NCI-H1417 (cell line): ENCODE measurements at places on chromosomes 3 and 15.

DNA sequence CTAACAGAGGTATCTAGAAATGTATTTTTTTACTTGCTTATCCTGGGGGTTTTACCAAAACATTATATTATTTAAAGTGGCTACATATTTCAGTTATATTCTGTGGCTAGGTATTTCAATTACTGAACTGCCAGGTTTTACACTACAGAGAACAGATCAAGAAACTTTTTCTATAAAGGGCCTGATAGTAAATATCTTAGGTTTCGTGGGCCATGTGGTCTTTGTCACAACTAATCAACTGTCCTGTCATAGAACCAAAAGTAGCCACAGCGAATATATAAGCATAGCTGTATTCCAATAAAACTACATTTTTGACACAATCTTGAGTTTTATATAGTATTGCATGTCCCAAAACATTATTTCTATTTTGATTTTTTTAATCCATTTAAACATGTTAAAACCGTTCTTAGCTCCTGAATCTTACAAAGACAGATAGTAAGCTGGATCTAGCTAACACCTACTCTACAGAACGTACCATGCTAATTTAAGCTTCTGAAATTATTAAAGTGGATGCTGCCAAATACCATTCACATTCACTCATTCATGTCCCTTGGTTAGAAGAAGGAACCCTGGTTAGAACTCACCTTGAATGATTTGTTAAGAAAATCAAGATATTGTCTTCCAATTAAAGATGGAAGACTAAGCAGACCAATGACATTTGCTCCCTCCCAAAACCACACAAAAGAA, 118.2 kb upstream of the TGFBR2 start:
- no peak for DNase-seq

DNA sequence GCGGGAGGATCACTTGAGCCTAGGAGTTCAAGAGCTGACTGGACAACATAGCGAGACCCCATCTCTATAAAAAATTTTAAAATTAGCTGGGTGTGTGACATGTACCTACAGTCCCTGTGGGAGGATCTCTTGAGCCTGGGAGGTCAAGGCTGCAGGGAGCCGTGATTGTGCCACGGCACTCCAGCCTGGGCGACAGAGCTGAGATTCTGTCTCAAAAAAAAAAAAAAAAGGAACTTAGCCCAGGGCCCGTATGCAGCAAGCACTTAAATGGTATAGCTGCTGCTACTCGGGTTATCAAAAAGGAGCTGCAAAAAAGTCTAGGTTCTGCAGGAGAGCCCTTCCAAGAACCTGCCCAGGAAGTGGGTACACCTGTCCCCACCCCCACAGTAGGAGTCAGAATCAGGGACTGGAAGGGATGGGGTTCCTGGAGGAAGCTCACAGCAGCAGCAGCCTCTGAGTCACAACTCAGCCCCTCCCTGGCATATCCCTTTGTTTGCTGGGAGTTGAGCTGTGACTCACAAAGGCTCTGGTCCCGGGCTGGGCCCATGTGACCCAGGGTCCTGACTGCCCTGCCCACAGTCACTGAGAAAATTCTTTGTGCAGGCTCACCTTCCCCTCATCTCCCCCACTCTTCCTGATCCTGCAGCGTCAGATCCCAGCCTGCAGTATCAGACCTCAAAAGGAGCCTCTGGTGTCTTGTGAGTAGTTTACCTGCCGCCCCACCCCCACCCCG, at the start of gene SPATA12:
SPATA12 (plus strand) TSS at position 576 of the 733 bp plus-strand sequence. CDS start 13,031 bp downstream, outside the sequence.
- DNase-seq = peak; percentile 1

GRCh38 chr15:70906842-70907241, 14.2 kb downstream of the LRRC49 start:
- DNase-seq = no peak

DNA sequence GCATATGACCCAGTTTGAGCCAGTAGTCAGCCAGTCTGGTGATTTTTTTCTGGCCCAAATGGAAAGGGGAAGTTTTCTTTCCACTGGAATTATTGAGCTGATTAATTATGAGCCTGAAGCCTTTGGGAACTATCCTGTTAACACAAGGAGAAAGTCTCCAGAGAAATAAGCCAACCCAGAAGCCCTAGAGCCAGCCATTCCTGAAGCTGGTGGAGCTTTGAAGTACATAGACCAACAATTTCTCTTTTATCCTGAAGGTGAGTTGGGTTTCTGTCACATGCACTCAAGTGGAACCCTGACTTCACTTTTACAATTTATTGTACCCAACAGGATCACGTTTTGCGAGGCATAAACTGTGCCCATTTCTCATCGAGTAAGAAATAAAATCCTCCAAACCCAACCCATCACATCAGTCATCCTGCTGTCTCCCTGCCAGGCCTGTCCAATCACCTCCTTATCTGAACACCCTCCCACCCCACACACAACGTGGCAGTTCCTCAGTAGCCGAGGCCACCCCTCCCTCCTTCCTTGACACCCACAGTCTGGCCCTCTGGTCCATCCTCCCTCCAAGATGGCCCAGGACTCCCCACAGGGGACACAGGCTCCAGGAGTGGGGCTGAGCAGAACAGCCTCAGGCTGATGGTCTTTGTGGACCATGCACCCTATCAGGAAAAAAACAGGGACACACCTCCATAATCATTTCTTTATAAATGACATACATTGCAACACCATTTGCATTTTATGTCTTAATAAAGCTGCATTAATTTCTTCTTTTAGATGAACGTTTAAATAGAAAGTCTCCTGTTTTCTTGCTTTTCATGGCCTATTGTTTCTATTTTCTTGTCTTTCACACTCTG, 55.7 kb upstream of the GATA2 start:
- DNase-seq = no peak

DNA sequence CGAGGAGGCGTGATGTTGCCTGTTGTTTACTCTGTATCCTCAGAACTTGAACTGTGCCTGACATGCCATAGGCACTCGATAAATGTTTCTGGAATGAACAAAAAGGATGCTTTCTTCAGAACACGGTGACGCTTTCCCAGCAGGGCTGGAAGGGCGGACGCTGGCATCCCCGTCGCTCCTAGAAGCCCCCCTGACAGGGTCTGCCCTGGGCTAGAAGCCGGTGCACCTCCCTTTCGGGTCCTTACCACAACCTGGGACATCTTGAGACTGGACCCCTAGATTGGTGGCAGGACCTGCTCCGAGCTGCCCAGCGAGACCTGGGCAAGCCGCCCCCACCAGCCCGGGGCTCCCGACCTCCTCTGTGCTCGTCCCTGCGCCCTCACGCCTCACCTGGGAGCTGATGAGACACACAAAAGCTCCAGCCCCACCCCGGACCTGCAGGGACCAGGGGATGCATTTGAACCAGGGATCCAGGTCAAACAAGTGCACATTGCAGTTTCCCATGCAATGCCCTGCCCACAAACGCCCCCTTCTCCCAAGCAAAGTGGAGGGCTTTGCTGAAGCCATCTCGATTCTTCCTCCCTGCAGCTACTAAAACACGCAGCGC, 131.2 kb upstream of the MEF2A start:
- DNase-seq = peak; percentile 68

DNA sequence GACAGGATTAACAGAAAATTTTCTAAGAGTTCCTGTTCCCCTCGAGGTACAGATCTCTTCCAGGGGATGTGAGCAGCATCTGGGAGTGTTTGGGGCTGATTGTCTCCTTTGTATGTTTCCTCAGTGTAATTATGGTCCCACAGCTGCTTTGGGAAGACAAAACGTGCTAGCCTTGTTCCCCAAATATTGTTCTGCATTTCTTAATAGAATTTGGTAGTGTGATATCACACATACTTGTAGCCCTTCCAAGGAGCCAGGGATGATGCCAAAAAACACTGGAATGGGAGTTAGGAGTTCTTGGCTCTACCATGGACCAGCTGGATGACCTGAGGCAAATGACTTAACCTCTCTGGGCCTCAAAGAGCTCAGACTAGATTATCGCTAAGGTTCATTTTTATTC, 19.0 kb upstream of the AGBL1 start:
- DNase-seq = no peak

DNA sequence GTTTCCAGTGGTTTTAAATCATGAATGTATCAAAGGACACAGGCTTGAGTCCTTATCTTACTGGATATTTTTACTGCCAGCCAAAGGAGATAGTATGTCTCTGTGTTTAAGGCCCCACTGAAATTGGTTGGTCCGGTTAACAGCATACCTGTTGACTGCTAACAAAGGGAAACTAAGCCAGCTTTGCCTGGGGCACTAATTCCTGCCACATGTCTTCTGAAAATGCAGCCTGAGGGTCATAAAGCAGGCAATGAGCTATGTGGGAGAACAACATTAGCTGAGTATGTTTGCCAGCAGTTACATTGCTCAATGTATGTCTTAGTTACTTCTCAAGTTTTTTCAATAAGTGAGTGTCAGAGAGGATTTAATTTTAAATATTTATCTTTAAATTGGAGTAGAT, 12.4 kb downstream of the PLS1 start:
- no peak for DNase-seq

- no peak for DNase-seq
These were observed 2.3 kb upstream of the SHC4 start for GRCh38 chr15:48965972-48966371.

- no peak for DNase-seq
These were observed 710 bp downstream of the LRRC57 start for GRCh38 chr15:42547918-42548248.

DNA sequence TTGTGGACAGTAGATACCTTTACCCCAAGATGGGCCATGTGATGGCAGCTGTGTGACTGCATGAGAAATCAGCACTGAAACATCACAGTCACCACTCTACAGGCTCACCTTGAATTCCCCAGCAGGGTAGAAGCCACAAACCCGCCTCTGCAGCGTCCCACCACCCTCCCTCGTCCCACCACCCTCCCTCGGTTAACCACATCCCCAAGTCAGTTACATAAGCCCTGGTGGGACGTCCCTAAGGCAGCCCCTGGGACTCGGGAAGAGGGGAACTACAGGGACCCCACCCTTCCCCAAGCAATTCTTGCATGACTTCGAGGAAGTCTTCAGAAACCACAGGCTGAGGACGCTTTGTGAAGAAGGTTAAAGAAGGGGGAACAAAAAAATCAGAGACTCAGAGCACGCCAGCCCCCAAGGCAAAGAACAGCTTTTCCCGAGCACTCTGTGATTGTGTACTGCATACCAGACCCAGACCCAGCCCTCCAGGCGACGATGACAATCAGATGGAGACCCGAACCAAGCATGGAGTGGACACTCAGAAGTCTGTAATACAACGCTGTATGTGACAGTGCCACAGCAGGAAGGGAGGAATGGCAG, 60.5 kb downstream of the SH3BP5 start:
- DNase-seq = no peak

DNA sequence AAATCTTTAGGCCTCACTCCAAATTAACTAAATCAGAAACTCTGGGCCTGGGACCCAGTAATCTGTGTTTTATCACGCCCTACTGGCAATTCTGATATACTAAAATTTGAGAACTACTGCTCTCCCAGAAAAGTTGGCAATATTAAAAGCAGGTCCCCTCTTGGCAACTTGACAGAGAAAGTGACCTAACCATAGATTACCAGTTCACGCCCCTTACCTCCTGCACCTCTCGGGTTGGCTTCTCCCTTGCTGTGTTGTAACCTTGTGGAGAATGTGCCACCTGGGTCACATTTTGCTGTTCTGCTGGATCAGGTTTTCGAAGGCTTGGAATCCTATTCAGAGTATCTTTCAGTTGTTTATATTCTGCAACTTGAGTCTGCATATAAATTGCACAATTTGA, 59.1 kb downstream of the GOLIM4 start:
- no peak for DNase-seq

DNA sequence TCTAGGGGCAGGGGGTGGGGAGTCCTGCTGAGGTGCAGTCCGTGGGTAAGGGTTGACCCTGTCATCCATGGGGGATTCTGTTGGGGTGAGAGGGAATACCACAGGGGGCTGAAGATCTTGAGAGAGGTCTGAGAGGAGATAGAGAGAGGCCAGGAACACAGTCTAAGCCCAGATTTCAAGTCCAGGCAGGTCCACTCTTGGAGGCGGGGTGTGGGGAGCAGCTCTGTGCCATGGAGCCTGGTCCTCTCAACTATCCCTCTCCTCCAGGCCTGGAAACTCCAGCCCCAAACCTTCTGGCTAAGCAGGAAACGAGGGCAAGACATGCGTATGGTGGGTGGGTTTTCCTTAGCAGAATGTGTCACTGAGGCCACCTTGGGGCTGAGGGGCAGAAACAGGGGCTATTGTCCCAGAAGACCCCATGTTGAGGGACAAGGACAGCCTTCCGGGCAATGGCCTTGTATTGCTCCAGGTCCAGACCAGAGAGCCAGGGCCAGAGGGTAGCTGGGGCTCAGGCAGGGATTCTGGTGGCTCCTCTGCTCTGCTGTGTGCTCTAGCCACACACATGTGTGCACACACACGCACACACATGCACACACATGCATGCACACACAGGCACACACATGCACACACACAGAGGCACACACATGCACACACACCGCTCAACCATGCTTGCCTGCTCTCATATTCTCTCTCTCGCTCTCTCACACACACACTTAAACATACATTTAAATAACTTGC, 48.6 kb upstream of the MAGEF1 start:
- no peak for DNase-seq

- no peak for DNase-seq
These were observed 6.6 kb upstream of the ABHD6 start for GRCh38 chr3:58230876-58231552.

DNA sequence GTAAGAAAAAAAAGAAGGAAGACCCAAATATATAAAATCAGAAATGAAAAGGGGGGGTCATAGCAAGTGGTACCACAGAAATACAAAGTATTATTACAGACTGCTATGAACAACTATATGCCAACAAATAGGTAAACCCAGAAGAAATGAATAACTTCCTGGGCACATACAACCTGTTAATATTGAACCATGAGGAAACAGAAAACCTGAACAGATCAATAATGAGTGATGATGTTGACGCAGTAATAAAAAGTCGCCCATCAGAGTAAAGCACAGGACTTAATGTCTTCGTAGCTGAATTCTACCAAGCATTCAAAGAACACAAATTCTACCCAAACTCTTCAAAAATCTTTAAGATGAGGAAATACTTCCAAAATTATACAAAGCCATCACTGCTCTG, 921.6 kb upstream of the SEMA6D start:
- DNase-seq = no peak

- DNase-seq = no peak
These were observed 24.3 kb downstream of the SIAH2 start for GRCh38 chr3:150738688-150739087.

- DNase-seq = no peak
These were observed 6.8 kb upstream of the TRIM69 start for GRCh38 chr15:44729408-44730127.

- DNase-seq = no peak
These were observed 18.8 kb downstream of the EIF5A2 start for GRCh38 chr3:170889630-170890029.

GRCh38 chr15:49927189-49927861, 191.7 kb downstream of the ATP8B4 start:
- no peak for DNase-seq

- no peak for DNase-seq
These were observed 127.4 kb downstream of the UBE2E2 start for GRCh38 chr3:23330568-23330967.

GRCh38 chr15:76327191-76328105, 9.1 kb upstream of the ISL2 start:
- no peak for DNase-seq

- DNase-seq = no peak
These were observed 110.2 kb upstream of the ARHGEF26 start for GRCh38 chr3:154011036-154011435.

GRCh38 chr3:163587342-163587741, 1491.0 kb downstream of the SI start:
- no peak for DNase-seq
